IPS-NIHi11 (cell line): ENCODE measurements at places on chromosomes 2 and 18.

DNA sequence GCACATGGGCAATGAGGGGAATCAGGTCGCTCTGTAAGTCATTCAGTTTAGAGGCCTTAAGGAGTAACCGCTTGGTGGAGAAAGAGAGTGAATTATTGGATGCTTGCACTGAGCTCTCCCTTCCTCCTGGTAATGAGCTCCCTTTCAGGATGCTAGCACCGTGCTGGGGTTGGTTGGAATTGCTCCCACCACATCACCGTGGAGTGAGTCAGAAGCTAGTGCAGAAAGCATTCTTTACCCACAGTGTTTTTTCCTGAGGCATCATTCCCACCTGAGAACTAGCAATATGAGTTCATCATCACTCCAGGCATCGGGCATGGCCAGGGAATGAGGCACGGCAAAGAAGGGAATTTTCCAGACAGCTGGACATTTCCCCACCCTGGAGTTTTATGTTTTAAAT is 57.6 kb downstream of the ITGB6 start:
- DNase-seq = no peak

DNA sequence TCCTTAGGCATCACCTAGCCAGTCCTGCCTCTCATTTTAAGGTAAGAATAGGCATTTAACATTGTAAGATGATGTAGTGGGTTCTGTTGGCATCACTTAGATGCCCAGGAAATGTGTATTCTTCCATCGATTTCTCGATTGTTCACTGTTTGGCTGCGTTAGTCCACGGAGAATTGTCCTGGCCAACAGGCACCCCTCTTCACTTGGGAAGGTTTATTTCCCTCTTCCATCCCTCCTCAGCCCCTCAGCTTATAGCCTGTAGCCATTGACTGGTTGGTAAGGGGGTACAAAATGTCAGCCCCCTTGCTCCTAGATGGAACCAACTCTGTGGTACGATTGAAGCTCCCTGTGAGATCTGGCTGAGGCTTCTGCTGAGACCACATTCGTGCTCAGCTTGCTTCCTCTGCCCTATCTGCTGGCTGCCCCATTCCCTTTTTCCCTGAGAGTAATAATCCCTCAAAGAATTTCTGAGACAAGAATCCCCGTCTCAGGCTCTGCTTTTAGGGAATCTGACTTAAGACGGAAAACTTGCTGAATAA is 43.4 kb downstream of the PLEKHA3 start:
- DNase-seq = no peak

DNA sequence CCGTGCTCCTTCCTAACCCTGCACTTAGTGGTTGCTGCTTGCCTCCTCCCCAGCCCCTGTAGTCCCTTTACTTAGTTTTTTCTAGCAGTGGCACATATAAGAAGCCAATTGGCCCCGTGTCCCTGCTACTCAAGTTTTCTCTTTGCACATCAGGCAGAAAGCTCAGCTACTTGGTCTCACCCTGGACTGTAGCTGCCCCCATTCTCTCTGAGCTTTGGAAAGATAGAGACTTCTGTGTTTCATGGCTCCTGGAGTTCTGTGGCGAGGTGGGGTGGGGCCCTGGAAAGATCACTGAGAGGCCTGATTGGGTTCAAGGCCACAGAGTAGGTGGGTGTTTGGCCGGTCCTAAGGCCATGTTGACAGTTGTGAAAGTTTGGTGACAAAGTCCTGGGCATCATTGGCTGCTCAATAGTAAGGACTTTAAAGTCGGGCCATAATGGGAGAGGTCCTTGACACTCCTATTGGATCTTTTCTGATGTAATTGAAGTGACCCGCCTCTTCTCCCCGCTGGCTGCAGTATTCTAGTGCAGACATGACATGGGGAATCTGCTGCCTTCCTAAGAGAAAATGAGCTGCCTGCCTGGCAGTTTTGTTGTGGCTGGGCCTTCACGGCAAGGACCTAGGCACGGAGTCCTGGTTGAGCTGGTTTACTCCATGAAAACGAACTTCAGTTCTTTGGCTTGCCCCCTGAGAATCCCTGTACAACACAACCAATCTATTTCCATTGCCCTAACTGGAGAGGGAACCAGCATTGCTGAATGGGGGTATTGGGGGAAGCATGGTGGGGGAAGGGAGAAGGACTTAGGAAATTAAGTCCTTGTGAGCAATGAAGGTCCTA is 26.2 kb upstream of the CYP27A1 start:
- no peak for DNase-seq

- no peak for DNase-seq
Measured at GRCh38 chr2:230023313-230023712, 45.4 kb downstream of the SLC16A14 start.

GRCh38 chr2:99879481-99879880 is 262.9 kb downstream of the AFF3 start:
- DNase-seq = no peak

DNA sequence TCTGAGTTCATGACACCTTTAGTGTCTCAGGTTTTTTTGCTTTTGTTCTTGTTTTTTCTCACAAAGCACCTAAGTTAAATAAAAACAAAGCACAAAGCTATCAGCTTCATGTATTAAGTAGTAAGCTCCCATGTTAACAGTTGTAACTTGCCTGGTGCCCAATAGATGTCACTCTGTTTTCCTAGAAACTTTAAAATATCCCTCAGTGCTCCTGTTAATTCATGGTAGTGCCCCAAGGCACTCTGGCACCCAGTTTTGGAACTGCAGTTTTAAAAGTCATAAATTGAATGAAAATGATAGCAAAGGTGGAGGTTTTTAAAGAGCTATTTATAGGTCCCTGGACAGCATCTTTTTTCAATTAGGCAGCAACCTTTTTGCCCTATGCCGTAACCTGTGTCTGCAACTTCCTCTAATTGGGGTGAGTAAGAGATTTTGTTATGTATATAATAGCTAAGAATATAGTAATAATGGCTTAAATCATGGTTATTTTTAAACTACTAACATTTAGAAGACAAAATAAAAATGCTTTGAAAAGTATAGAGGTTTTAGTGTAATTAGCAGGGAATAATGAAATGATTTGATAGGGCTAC is 555.0 kb upstream of the TMEFF2 start:
- DNase-seq = peak; percentile 23

DNA sequence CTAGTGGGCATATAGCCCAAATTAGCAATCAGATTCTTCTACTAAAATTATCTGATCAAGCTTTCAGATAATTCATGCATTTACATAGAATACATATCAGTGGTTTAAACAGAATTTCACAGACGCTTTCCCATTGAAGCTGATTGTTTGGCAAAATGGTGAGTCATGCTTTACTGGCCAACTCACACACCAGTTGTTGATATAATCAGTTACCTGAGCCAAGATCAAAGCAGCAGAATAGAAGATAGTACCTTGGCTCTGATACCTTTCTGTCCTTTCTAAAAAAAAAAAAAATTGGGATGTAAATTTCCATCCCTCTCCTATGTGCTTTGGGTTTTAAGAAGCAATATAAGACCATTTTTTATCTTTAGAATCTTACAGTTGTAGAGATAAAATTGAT is 178.0 kb downstream of the MCFD2 start:
- no peak for DNase-seq

- DNase-seq = no peak
Measured at GRCh38 chr2:61125123-61125710, 36.8 kb upstream of the C2orf74 start.

- no peak for DNase-seq
Measured at GRCh38 chr18:75109319-75109691, 99.6 kb downstream of the PTGR3 start.

DNA sequence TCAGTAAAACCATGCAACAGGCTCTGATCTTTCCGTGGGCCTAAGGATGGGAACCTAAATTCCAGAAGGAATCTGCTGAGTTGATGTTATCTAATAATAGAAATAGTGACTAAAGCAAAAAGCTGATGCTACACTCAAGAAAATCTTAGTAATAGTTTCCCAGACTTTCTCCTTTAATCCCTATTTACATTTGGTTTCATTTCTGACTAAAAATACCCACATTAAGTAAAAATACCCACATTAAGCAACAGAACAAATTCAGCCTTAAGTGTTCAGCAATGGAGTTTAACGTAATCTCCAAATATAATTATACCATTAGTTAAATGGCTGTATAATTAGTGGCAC is 50.3 kb downstream of the CCBE1 start:
- DNase-seq = no peak

- no peak for DNase-seq
Measured at GRCh38 chr2:214035091-214035852, 375.6 kb upstream of the VWC2L start.

DNA sequence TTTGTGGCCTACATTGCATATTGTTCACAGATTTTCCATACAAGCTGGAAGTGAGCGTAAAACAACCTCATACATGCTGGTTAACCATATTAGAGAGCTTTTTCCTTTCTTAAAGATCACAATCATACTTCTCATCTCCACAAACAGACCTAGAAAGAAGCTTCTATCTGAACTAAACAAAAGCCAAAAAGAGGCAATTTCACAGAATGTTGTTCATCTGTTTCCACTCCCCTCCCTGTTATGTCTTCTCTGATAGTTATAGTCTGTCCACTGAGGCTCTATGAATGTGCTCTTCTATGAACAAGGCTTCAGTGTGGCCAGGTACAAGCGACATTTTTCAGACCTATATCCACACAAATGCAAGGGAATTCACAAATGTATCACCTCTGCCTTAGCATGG is 63.4 kb downstream of the LDAH start:
- DNase-seq = no peak

DNA sequence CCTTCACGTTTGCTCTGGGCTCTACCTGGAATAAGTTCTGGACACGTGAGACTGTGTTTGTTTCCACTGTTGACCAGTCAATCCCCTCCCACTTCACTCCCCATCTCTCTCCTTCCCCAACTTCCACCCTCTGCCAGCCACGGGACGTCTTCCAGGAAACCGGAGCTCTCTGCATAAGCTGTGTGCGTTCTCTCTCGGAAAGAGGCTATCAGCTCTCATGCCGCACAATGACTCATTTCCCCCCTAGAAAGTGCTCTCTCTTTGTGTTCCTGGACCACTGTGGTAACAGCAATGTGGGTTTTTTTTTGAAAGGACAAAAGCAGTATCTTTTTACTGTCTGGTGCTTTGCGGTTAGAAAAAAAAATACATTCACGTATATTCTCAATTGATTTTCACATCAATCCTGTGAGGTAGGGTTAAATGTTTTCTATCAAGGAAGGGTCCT is 10.2 kb downstream of the PROKR1 start:
- DNase-seq = peak; percentile 25

DNA sequence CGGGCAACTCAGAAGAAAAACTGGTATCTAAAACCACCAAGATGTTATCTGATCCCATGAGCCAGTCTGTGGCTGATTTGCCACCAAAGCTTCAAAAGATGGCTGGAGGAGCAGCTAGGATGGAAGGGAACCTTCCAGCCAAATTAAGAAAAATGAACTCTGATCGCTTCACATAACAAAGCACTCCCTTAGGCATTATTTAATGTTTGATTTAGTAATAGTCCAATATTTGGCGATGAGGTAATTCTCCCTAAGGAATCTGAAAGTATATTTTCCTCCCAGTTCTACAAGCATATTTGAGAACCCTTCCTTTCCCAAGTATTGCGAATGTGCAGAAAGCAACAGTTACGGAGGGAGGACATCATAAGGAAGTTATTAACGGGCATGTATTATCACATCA is 156.6 kb downstream of the KCNJ3 start:
- DNase-seq = no peak
